ENCODE measurements at places on chromosomes 6 and 20. TPM values are rescaled to one million over a fixed set of nuclear protein-coding genes. Genes with fewer than 3 reads are reported as not detected.

GRCh38 chr6:56220078-56220477, 27.3 kb downstream of the COL21A1 start:
- H3K4me1 ChIP-seq: no peaks in the 10 kb centered on the region
- peak overlapping the region; percentile 63 for H3K27ac ChIP-seq
- peak; percentile 89 for DNase-seq
- H3K27me3 ChIP-seq: no peaks in the 10 kb centered on the region
- H3K36me3 ChIP-seq: no peaks in the 10 kb centered on the region

GRCh38 chr20:17835240-17835933, 133.2 kb downstream of the SNX5 start:
- peak overlapping the region; percentile 76 for H3K27ac ChIP-seq
- peak; percentile 96 for DNase-seq
- peaks cover 31% of the 10 kb centered on the region for H3K4me1 ChIP-seq
- no peaks in the 10 kb centered on the region for H3K36me3 ChIP-seq
- no peaks in the 10 kb centered on the region for H3K27me3 ChIP-seq
- H3K4me3 ChIP-seq: peak overlapping the region; percentile 5

The OR2J3 gene
- not detected for total RNA-seq

GRCh38 chr20:25669826-25670422, 26.7 kb downstream of the ZNF337 start:
- peak; percentile 82 for DNase-seq
- peak overlapping the region; percentile 59 for H3K27ac ChIP-seq
- peaks cover 17% of the 10 kb centered on the region for H3K4me1 ChIP-seq
- no peaks in the 10 kb centered on the region for H3K27me3 ChIP-seq
- H3K36me3 ChIP-seq: peaks cover 23% of the 10 kb centered on the region

- no peaks in the 10 kb centered on the region for H3K27me3 ChIP-seq
- no peaks in the 10 kb centered on the region for H3K36me3 ChIP-seq
- no peak overlapping the region for H3K4me3 ChIP-seq
- DNase-seq: no peak
- H3K27ac ChIP-seq: no peak overlapping the region
Measured at GRCh38 chr20:38863024-38863851, 57.7 kb downstream of the PPP1R16B start.

GRCh38 chr20:50580842-50581544, 70.8 kb downstream of the PTPN1 start:
- no peaks in the 10 kb centered on the region for H3K4me1 ChIP-seq
- no peak overlapping the region for H3K27ac ChIP-seq
- H3K4me3 ChIP-seq: no peak overlapping the region

DNA sequence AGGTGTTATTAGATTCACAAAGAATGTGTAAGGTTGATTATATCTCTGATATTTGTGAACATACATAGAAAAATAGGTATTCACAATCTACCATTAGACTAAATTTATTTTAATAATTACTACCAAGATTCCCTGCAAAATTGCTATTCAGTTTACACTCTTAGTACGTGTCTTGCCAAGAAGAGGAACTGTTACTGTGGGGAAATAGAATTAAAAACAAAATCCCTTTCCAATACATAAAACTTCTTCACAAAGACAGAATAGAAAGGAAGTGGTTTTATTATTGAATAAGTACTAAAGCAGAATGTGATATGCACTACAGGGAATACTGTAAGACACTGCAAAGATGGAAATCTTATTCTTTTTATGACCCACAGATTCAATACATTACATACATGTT, 17.0 kb downstream of the RAB32 start:
- no peak for DNase-seq
- H3K27me3 ChIP-seq: no peaks in the 10 kb centered on the region
- H3K36me3 ChIP-seq: no peaks in the 10 kb centered on the region
- H3K4me1 ChIP-seq: no peaks in the 10 kb centered on the region
- H3K4me3 ChIP-seq: no peak overlapping the region
- no peak overlapping the region for H3K27ac ChIP-seq

The ELOVL4 gene
- total RNA-seq: 6.2 TPM

DNA sequence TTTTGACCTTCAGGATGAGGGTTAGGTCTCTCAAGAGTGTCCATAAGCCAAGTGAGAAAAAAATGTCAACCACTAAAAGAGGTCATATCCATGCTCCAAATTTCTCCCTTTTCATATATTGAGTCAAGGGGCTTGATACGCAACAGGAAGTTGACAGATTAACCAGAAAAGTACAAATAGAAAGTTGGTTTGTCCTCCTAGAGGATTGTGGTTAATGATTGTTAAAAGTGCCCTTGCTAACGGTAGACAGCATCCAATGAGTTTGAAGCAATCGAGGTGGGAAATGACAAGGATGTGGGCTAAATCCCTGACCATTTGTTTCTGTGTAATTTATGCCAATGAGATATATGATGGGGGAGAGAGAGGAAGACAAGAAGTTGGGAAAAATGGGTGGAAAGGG, 18.1 kb upstream of the HBS1L start:
- no peak overlapping the region for H3K4me3 ChIP-seq
- DNase-seq: no peak
- H3K4me1 ChIP-seq: no peaks in the 10 kb centered on the region
- H3K27me3 ChIP-seq: no peaks in the 10 kb centered on the region

GRCh38 chr6:130593200-130593599, 227.4 kb downstream of the TMEM200A start:
- H3K4me3 ChIP-seq: no peak overlapping the region
- H3K36me3 ChIP-seq: no peaks in the 10 kb centered on the region
- H3K4me1 ChIP-seq: no peaks in the 10 kb centered on the region
- H3K27me3 ChIP-seq: no peaks in the 10 kb centered on the region
- H3K27ac ChIP-seq: no peak overlapping the region

- H3K27ac ChIP-seq: no peak overlapping the region
- H3K27me3 ChIP-seq: no peaks in the 10 kb centered on the region
- peaks cover 5% of the 10 kb centered on the region for H3K4me1 ChIP-seq
- H3K36me3 ChIP-seq: no peaks in the 10 kb centered on the region
Measured at GRCh38 chr6:130143709-130144108, 79.0 kb downstream of the SAMD3 start.
